Hepatocyte (in vitro differentiated cells): ENCODE measurements at places on chromosomes 4 and X.

DNA sequence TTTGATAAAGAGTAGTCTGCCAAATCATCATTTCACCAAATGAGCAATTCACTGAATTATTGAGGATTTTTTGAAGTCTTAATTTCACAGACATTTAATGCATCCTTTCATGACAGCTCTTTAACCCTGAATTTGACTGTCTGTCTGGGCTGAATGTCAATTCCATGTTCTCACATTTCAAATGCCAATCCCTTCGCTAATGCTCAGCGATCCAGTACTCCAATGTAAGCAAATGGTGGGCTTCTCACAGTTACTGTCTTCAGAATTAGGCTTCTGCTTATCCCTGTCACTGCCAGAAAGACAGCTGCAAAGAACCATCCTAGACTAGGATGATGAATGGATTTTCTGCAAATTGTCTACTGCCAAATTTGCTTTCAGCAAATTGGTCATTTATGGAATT lies 36.2 kb upstream of the USP38 start:
- no peaks in the 10 kb centered on the region for H3K36me3 ChIP-seq
- no peaks in the 10 kb centered on the region for H3K4me1 ChIP-seq
- H3K4me3 ChIP-seq, result no peak overlapping the region
- H3K27me3 ChIP-seq, result no peaks in the 10 kb centered on the region

DNA sequence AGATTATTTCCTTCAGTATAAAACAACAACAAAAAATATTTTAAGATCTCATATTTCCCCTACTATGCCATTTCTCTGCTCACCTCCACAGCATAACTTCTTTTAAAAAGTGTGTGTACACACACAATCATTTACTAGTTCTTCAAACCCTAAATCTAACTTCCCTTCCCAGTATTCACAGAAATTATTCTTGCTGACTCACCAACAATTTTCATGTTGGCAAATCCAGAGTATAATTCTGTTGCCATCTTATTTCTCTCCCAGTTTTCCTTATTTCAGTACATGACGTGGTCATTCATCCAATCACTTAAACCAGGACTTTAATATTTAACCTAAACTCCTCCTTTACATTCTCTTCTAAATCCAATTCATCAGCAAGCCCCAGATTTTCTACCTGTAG lies 11.4 kb upstream of the RAP1GDS1 start:
- no peaks in the 10 kb centered on the region for H3K27me3 ChIP-seq
- H3K36me3 ChIP-seq, result no peaks in the 10 kb centered on the region

- H3K27me3 ChIP-seq, result no peaks in the 10 kb centered on the region
- H3K27ac ChIP-seq, result no peak overlapping the region
- no peak for DNase-seq
- no peaks in the 10 kb centered on the region for H3K4me1 ChIP-seq
Measured at GRCh38 chrX:154334496-154334895, 38.9 kb downstream of the TKTL1 start.

GRCh38 chr4:124535003-124535402 lies 177.5 kb downstream of the ANKRD50 start:
- no peak overlapping the region for H3K27ac ChIP-seq
- no peaks in the 10 kb centered on the region for H3K36me3 ChIP-seq

DNA sequence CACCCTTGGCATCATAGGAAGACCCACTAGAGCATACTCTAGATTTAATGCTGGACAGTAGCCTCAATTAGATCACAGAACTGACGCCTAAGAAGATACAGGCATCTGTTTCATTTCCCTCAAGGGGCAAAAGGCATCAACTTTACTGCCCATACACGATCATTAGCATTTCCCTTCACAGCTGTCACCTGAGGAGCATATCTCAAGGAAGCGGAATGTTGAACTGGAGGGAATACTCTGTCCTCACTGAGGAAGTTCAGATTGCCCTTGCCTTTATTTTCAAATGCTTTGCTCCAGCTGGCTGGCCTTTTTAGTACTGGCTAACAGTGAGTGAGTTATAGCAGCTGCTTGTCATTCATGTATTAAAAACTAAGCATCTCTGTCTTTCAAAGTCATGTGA lies 508.4 kb upstream of the GALNT7 start:
- H3K27me3 ChIP-seq, result no peaks in the 10 kb centered on the region
- H3K4me1 ChIP-seq, result no peaks in the 10 kb centered on the region
- no peak overlapping the region for H3K4me3 ChIP-seq

DNA sequence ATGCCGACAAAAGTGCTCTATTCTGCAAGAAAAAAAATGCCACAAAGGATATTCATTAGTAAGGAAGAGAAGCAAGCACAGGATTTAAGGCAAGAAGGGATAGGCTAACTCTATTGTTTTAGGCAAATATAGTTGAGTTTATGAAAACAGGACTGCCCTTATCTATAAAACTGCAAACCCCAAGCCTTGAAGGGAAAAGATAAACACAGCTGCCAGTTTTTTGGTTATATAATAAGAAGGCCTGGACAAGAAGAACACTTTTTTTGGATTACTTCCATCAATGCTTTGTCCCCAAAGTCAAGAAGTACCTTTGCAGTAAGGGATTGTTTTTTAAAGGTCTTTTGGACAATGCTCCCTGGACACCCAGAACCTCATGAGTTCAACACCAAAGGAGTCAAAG lies 45.4 kb upstream of the WWC2 start:
- DNase-seq, result no peak
- no peaks in the 10 kb centered on the region for H3K4me1 ChIP-seq
- H3K27me3 ChIP-seq, result no peaks in the 10 kb centered on the region
- H3K27ac ChIP-seq, result no peak overlapping the region
- H3K36me3 ChIP-seq, result no peaks in the 10 kb centered on the region

DNA sequence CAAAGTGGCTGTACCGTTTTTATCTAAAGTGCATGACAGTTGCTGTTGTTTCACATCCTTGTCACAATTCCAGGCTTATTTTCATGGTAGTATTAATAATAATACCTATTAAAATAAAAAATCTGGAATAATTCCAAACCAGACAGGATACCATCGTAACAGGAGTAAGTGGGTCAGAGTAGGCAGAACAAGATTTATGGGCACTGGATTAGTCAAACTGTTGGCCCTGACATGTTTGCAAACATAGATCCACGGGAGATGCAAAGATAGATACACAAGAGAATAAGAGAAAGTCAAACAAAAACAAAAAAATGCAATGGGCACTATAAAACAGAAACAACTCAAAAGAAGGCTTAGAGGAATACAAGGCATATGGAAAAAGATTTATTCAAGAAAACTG lies 449.5 kb upstream of the HS3ST1 start:
- H3K36me3 ChIP-seq, result no peaks in the 10 kb centered on the region
- H3K27ac ChIP-seq, result no peak overlapping the region
- H3K4me1 ChIP-seq, result no peaks in the 10 kb centered on the region

DNA sequence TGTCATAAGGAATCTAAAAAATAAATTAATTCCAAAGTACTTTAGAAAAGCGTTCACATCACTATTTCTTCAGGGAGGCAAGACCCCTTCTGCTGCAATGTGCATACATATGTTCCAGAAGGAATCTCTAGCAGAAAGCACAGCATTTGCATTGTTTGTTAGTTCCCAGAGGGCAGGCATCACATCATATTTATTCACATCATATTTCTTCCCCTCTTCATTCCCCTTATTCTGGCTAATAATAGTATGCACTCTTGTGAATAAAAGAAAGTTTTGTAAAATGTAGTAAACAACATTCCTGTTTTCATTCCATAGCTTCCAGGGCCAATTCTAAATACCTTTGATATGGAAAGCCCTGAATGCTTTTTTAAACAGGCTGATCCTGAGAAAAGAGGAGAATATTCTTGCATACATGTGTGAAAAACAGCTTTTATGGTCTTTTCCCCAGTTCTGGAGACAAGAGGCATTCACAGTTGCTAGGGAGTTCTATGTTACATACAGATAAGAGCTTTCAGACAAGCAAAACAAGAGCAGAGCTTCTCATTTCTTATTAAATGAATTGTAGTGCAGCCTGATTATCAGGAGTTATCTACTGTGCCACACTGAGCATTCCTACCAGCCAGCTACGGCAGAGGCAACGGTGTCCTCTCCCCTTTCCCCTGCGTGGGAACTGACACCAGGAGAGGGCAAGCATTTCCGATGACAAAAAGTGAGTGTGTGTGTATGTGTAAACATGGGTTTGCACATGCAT lies 15.2 kb downstream of the GATB start:
- no peak overlapping the region for H3K4me3 ChIP-seq
- no peaks in the 10 kb centered on the region for H3K27me3 ChIP-seq
- H3K36me3 ChIP-seq, result no peaks in the 10 kb centered on the region
- peaks cover 10% of the 10 kb centered on the region for H3K4me1 ChIP-seq
- no peak for DNase-seq

GRCh38 chr4:174005422-174005821 lies 278.0 kb downstream of the FBXO8 start:
- DNase-seq, result peak; percentile 68
- peak overlapping the region; percentile 84 for H3K27ac ChIP-seq
- no peaks in the 10 kb centered on the region for H3K27me3 ChIP-seq
- H3K4me1 ChIP-seq, result peaks cover 4% of the 10 kb centered on the region
- H3K36me3 ChIP-seq, result no peaks in the 10 kb centered on the region

DNA sequence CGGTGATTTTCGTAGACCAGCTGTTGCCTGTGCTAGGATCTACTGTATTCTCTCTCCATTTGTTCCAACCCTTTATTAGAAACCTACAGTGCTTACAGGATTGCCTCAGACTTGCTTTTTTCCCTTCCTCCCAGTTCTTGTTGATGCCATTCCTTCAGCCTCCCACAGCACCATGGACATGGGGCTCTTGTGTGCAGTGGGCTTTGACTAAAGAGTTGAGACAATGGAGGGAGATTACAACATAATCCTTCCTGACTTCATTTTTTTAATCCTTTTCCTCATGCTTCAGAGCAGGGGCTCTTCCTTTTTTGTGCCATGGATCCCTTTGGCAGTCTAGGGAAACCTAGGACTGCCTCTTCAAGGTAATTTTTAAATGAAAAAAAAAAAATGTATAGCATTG lies 92.1 kb downstream of the BMPR1B start:
- no peaks in the 10 kb centered on the region for H3K36me3 ChIP-seq
- no peak overlapping the region for H3K27ac ChIP-seq

GRCh38 chr4:52094376-52095145 lies 43.5 kb downstream of the SPATA18 start:
- no peak for DNase-seq
- H3K36me3 ChIP-seq, result no peaks in the 10 kb centered on the region
- H3K4me3 ChIP-seq, result no peak overlapping the region
- no peaks in the 10 kb centered on the region for H3K4me1 ChIP-seq
- no peak overlapping the region for H3K27ac ChIP-seq
- no peaks in the 10 kb centered on the region for H3K27me3 ChIP-seq

DNA sequence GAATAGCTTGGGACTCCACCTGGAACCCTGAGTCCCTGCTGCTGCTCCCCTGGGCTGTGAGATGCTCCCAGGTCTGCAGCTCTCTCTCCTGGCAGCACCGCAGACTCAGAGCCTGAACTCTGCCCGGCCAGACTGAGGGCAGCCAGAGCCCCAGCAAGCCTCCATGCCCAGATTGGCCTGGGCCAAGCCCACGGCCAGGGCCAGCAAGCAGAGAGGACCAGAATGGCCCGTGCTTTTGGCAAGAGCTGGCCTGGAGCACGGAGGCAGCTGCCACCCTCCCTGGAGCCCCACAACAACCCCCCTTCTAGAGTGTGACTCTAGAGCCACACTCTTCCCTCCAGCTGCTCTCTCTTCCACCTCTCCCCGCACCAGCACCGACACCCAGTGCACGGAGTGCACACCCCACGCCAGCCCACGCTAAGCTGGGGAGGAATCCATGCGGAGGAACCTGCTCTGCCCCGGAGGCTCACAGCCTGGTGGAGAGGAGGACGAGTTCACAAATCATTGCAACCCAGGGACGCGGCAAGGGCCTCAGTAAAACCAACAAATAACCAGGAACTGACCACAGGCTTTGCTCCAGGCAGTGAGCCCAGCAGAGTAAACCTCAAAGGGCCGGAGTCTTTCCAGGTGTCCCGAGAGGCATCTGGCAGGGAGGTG lies 110.3 kb downstream of the HMX1 start:
- no peaks in the 10 kb centered on the region for H3K4me1 ChIP-seq
- H3K27ac ChIP-seq, result no peak overlapping the region
- no peaks in the 10 kb centered on the region for H3K27me3 ChIP-seq
- H3K36me3 ChIP-seq, result no peaks in the 10 kb centered on the region
- no peak overlapping the region for H3K4me3 ChIP-seq

DNA sequence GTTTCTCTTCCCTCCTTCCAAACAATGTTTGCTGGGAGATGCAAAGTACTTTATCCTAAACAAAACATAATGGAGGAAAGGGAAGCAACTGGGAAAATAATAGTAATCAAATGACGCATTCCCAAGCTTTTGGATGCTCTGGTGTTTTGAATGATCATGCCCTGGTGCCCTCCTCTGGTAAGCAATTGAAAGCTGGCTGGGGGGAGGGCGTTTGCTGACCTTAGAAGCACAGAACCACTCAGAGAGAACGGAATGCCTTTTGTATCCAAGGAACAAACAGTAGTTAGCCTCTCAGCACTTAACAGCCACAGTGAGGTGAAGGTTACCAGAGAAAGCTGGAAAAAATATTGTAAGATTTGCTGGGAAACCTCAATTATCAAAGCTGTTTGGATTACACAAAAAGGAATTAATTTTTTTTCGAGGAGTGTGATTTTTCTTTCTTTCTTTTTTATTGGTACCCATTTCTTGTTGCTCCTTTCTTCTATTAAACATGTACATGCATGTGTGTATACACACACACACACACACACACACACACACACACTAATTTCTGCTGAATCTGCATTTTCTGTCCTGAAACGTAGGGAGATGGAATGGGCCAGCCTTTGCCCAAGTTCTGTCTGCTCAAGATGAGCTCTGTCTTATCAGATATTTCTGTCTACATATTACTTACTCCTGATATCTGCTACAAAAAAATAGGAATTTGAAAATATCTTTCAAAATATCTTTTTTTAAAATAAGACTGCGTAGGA lies 155.8 kb upstream of the IGFBP7 start:
- DNase-seq, result no peak
- no peak overlapping the region for H3K4me3 ChIP-seq
- H3K36me3 ChIP-seq, result no peaks in the 10 kb centered on the region
- no peaks in the 10 kb centered on the region for H3K4me1 ChIP-seq
- H3K27ac ChIP-seq, result no peak overlapping the region

DNA sequence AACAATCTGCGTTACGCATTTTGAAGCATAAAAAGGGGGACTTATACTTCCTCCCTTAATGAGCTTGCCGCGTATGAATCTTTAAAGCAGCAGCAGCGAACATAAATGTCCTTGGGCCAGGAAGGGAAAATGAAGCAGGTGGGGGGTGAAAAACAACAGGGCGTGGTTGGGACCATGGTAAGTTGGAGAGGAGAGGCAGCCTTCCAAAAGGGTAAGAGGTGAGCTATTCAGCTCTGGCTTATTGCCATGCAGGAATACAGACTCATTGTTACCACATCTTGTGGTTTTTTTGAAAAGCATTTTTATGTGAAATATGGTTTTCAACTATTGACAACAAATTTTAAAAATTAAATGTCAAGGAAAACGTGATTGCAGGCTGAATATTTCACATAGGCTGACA lies 710.7 kb upstream of the FAM241A start:
- no peak overlapping the region for H3K4me3 ChIP-seq
- no peaks in the 10 kb centered on the region for H3K4me1 ChIP-seq
- H3K36me3 ChIP-seq, result no peaks in the 10 kb centered on the region
- H3K27me3 ChIP-seq, result no peaks in the 10 kb centered on the region
- DNase-seq, result no peak
